T-helper 17 cell (primary cell): ENCODE measurements at places on chromosomes 5 and 9.

DNA sequence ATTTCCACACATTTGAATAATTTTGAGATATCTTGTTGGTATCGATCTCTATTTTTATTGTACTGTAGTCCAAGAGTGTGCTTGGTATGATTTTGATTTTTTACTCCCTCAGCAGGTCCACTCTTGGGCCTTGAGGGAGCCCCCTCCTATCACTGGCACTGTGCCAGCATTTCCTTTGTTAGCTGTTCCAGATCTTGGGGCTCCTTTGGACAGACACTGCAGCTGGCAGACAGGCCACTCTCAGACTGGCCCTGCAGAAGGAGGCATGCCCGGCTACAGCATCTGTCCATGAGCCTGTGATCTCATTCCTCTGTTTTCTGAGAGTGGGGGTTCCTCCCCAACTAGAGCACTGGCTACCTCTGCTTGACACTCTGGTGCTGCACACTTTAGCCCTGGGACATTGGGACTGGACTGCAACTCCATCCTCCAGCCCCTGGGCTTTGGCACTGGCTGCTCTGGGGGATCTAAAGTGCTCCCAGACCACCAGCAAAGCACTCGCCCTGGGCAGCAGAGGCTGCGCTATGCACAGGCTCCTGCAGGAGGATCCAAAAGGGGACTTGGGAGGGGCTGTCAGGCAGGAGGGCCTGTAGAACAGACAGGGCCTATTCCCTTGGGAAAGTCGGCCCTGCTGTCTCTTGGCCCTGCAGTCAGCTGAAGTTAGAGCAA lies 271.3 kb upstream of the DMAC1 start:
- no peak for DNase-seq

- no peak for DNase-seq
Measured at GRCh38 chr9:10434412-10434811, 178.4 kb downstream of the PTPRD start.

DNA sequence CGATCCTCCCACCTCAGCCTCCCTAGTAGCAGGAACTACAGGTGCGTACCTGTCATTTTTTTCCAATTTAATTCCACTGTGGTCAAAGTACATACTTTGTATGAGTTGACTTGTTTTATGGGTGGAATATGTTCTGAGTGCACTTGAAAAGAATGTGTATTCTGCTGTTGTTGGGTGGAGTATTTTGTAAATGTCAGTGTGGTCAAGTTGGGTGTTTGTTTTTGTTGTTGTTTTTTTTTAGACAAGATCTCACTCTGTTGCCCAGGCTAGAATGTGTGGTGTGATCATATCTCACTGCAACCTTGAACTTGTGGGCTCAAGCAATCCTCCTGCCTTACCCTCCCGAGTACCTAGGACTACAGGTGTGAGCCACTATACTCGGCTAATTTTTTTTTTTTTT lies 17.9 kb downstream of the SLC25A25 start:
- DNase-seq = no peak

DNA sequence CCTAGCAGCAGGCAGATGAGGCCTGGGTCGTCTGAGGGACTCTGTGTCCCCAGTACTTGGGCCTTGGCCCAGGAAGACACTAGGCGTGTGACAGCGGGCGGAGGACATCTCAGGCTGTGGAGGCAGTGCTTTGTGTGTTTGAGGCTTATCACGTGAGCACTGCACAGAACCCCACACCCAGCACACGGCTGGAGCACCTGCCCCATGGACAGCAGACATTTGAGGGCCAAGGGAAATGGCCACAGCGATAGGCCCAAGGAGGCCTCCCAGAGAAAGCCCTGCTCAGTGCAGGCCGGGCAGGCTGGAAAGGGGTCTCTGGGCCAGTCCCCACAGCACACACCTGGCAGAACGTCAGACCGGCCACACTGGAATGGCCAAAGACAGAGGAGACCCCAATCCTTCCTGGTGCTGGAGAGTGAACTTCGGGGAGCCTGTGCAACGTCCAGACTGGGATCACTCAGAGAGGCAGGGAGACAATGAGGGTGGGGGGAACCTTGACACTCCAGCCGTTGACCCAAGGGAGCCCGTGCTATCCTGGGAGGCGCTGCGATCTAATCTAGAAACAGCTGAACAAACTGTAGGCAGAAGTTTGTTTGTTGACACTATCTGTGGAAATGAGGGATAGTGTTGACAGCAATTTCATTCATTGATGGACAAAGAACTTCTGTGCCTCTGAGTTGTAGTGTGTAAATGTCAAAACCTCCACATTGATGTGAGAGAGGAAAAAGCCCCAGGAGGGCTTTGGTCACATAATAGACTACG lies 19.6 kb upstream of the FLT4 start:
- no peak for DNase-seq

GRCh38 chr5:67197536-67197935 lies 937 bp upstream of the CD180 start:
- no peak for DNase-seq

GRCh38 chr9:109861499-109861898 lies 81.5 kb downstream of the PALM2AKAP2 start:
- no peak for DNase-seq

DNA sequence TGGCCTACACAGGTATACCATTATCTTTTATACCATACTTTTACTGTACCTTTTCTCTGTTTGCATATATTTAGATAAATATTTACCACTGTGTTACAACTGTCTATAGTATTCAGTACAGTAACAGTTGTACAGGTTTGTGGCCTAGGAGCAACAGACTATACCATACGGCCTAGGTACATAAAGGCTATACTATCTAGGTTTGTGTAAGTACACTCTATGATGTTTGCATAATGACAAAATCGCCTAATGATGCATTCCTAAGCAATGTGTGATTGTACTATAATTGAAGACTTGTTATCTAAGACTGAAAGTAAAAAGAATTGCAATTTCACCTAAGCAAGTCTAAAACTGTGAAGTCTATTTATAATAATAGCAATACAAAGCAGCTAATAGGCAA lies 3.9 kb downstream of the C9orf72 start:
- DNase-seq = no peak

DNA sequence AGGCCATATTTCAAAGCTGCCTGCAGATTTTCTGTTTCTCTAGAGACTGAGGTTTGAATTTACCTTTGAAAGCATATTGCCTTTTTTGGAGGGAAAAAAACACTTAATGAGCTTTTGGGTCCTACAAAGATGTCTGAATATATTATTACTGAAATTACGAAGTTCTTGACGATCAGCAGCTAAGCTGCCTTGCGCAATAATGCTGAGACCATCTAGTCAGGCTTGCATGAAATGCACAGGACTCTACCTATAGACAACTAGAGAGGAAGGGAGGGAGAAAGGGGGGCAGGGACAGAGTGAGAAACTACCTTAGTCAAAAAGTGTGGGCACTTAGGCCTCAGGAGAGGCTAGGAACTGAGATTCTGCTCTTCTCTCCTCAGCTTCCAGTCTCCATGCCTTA lies 175.9 kb upstream of the KIF2A start:
- DNase-seq = no peak

GRCh38 chr5:127369796-127370195 lies 79.2 kb downstream of the MEGF10 start:
- no peak for DNase-seq

- no peak for DNase-seq
Measured at GRCh38 chr5:83672646-83673045, 48.0 kb downstream of the HAPLN1 start.

DNA sequence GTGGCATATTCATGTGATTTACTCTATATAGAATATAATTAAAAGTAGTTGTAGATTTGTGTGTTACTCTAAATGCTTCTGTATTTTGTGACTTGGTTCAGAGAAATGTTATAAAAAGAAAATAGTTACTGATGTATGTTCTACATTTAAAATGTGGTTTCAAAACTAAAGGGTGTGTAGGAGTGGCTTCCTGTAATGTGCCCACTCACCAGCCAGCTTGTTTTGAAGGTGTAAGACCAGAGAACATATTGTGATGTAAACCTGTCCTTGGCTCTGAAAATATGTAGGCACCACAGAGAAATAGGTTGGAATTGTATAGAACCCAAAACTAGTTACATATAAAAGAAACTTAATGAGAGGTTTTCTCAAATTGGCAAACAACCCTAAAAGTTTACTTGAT lies 51.2 kb upstream of the ARRDC3 start:
- DNase-seq = no peak
